Stimulated activated CD8-positive, alpha-beta memory T cell treated with anti-CD3 and anti-CD28 coated beads, Interleukin-15, amount 100 ng/mL, for 48 hours (primary cell): ENCODE measurements at places on chromosomes 2 and 18.

- DNase-seq = no peak
These were observed 887.9 kb downstream of the DCDC2C start for GRCh38 chr2:4591261-4591660.

DNA sequence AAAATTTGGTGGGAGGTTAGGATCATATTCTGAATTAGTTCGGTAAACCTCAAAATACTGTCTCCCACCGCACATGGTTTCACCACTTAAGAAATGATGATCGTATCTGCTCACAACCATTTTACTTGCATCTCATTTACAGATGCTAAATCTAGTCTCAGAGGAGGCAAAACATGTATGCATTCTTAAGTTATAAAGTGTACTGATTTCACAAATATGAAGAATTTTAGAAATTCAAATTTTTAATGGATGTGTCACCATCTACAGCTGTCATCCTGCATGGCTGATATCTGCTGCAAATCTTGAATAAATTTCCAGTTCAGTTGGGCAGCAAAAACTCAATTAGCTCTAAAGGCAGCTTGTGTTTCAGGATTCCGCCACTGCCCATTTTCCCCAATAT is 243.3 kb upstream of the KCNJ3 start:
- no peak for DNase-seq

- no peak for DNase-seq
These were observed 324.1 kb downstream of the CCDC178 start for GRCh38 chr18:33116376-33116775.

- no peak for DNase-seq
These were observed 105.4 kb downstream of the RGPD3 start for GRCh38 chr2:106362789-106363188.

- no peak for DNase-seq
These were observed 637 bp upstream of the SFT2D3 start for GRCh38 chr2:127700527-127701192.

DNA sequence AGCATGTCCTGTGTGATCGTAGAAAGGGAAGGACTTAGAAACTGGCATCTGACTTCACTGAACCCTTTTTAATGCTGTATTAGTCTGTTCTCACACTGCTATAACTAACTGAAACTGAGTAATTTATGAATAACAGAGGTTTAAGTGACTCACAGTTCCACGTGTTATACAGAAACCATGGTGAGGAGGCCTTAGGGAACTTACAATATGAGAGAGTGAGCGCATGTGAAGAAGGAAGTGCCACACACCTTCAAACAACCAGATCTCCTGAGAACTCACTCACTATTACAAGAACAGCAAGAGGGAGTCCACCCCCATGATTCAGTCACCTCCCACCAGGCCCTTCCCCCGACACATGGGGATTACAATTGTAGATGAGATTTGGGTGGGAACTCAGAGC is 811.3 kb downstream of the CPS1 start:
- no peak for DNase-seq

GRCh38 chr18:59821983-59822382 is 77.8 kb upstream of the PMAIP1 start:
- no peak for DNase-seq

GRCh38 chr2:68018727-68019126 is 44.1 kb downstream of the C1D start:
- DNase-seq = no peak

GRCh38 chr2:118374974-118375755 is 286.9 kb downstream of the INSIG2 start:
- no peak for DNase-seq

- no peak for DNase-seq
These were observed 176.8 kb downstream of the LOXHD1 start for GRCh38 chr18:46480226-46480625.

DNA sequence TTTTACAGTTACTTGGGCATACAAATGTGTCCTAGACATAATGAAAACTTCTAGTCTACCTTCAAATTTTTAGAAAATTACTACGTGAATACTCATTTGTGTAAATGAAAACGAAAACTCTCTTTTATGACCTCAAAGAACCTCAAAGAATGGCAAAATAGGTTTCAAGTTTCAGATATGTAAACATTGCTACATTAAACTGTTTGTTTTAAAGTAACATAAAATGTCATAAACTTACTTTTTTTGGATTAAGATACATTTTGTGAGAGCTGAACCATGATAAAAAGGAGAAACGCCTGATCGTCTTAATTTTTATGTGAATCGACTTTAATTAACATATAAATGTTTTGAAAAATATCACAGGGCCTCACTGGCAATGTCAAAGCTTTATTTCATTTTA is 91.4 kb downstream of the PPP1R1C start:
- DNase-seq = no peak

GRCh38 chr2:216341121-216341520 is 31.2 kb downstream of the MARCHF4 start:
- no peak for DNase-seq

GRCh38 chr2:28649481-28650265 is 102.0 kb upstream of the PPP1CB start:
- DNase-seq = peak; percentile 62

GRCh38 chr18:37251679-37252078 is 313.9 kb downstream of the CELF4 start:
- DNase-seq = no peak

- DNase-seq = no peak
These were observed 28.6 kb downstream of the MARCO start for GRCh38 chr2:118970396-118971135.

- DNase-seq = no peak
These were observed 1.3 kb downstream of the GBX2 start for GRCh38 chr2:236166796-236167296.

DNA sequence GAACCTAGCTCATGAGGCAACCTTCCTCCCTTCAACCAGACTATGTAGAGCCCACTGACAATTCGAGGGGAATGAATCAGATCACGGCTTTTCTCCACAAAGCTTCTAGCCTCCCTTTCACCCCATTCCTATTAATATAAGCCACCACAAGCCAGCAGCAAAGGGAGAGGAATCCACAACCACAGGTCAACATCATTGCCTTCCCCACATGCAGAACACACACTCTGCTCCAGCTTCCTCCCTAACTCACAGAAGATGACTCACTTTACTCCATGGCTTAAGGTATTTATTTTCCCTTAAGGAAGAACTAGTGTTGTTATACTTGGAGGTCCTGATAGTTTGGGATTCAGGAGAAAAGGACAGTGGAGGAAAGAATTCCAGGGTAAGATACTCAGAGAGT is 272.2 kb downstream of the C1D start:
- no peak for DNase-seq

DNA sequence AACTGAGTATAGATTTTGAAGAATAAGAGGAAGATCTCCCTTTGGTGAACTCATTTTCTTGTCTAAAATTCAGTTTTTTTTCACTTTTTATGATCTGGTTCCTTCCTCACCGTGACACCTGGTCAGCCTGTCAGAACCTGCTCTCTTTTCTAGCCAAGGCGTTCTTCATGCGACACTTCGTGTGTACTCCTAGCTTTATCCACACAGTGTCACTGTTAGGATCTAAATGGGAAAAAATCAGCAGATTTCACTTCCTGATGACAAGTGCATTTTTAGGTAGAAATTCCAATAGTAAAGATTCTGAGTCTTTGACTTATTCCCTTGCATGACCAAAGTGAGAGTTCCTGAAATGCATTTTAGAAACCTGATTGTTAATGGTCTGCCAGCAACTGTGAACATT is 89.8 kb downstream of the KLHL14 start:
- no peak for DNase-seq

DNA sequence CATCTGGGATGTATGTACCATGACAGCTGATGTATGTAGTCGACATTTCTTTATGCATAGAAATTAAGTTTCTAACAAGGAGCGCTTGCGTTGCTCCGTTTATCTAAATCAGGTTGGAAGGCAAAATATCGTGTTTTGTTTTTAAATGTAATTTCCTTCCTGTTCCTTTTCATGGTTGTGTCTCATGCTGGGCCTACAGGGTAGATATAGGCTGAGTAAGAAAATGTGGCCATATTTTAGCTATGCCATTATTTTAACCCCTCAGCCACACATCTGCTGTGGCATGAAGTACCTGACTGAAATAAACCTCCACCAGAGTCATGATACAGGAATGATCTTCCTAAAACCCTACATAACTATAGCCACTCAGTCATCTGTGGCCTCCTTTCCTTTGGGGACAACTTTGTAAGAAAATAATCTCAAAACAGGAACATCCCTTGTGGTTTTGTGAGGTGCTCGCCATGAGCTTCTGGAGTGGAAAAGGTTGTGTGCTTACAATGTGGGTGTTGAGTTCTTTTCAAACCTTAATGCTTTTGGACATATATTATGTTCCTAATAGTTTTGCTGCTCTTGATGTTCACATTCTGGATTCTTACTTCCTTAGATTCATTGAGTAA is 214.3 kb downstream of the FAM210A start:
- no peak for DNase-seq

- no peak for DNase-seq
These were observed 131.7 kb downstream of the NRP2 start for GRCh38 chr2:205814039-205814364.

DNA sequence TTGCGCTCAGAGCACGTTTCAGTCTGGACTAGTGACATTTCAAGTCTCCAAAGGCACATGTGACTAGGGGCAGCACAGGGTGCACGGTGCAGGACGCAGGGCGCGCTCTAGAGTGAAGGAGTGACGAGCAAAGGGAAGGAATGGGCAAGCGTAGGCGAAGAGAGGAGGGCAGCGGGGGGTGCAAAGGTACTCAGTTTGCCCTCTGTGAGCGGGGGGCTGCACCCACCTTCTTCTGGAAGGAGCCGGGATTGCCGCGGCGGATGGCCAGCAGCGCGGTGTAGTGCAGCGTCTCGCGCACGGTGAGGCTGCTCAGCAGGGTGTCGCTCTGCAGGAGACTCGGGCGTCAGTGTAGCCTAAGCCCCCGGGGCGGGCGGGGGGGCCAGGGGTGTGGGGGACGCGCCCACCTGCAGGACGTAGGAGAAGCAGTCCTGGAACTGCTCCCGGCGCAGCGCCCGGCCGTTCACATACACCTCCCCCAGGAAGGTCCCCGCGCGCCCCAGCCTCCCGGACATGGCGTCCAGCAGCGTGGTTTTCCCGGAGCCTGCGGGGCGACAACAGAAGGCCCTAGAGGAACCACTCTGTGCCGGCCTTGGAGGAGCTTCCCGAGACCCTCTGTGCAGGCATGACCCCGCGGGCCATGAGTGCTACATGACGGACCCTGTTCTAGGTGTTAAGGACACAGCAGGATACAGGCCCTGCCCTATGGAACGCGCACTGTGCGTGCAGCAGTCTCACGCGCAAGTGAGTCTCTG is 6.9 kb downstream of the ABCG5 start:
- no peak for DNase-seq

- DNase-seq = no peak
These were observed 246.6 kb upstream of the SP5 start for GRCh38 chr2:170468557-170468956.

- DNase-seq = no peak
These were observed 644.3 kb downstream of the BCL11A start for GRCh38 chr2:59909147-59909546.

- peak; percentile 15 for DNase-seq
These were observed 27.0 kb downstream of the TMEM200C start for GRCh38 chr18:5868218-5868854.

- no peak for DNase-seq
These were observed 57.2 kb downstream of the CALCRL start for GRCh38 chr2:187390891-187391290.

DNA sequence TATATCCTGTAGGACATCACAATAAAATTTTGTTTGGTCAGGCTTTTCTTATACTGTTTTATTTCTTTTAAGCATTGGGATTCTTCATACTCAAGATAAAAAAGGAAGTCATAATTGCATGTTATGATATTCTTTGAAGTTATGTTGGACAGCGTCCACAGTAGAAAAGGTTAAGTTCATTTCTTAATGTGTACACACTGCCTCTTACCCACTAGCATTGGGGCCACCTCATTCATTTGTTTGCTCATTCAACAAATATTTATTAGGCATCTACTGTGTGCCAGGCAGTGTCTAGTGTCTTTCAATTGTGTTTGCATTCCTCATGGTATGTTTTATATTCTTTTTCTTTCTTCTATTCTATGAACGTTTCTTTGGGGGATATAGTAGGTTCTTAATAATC is 70.2 kb downstream of the PTPRM start:
- DNase-seq = no peak

GRCh38 chr2:237431837-237432236 is 17.9 kb upstream of the COL6A3 start:
- DNase-seq = no peak

DNA sequence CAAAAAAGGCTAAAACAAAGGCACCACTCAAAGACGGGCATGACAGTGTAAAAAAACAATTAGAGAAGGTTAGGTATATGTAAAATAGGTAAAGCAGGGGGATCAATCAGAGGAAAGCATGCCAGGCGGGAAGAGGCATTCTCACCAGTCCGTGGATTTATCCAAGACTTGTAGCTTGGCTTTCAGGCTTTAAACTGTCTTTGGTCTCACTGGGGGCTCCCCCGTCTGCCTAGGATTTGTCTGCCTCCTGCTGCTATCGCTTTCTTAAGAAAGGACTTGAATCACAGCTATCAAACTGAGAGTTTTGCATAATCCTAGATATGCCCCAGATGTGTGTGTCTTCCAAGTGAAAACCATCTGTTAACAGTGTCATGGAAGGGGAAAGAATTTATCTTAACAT is 11.1 kb upstream of the GORASP2 start:
- DNase-seq = no peak
